ENCODE measurements at places on chromosomes 13 and 19.

DNA sequence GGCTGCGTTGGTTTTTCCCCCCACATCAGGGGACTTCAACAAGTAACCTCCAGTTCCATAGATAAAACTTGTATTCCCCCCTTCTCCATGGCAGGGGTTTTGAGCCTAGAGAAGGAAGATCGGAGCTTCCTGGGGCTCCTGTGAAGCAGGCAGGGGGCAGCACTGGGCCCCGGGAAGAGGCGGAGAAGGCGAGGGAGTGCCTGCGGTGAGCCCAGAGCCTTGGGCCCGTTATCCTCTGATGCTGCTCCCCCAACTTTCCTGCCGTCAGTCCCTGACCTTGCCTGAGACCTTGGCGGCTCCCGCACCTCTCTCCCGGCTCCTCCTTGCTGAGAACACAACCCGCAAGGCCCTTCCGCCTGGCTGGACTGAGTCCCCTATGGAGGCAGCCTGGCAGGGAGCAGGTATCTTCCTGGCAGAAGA is 2.5 kb downstream of the LIPE start:
- DNase-seq: no peak

DNA sequence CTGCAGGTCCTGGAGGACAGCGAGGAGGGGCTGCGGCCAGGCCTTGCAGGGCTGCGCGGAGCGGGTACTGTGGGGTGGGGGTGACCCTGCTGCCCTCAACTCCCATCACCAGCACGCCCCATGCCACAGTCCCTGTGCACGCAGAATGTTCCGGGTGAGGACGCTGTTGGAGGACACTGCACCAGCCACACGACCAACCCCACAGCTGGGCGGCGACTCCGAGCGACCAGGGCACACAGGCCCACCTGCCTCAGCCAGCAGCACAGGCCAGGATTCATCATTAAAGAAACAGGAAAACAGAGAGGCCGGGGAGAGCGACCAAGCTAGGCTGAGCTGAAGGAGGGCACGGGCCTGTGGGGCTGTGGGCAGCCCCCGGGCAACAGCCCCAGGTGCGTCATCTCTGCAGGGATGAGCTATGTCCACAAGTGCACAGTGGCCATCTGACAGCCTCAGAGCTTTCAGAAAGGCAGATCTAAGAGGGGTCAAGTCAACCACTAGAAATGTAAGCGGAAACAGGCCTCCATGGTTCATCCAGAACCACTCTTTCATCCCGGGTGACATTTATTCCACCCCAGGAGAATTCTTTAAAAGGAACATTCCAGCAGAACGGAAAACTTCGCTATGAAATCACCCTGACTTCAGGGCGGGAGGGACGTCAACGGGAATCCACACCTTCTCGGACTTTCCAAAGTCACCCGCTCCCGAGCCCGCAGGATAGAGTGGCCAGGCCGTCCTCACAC is 1.5 kb downstream of the GAS6 start:
- no peak for DNase-seq

- no peak for DNase-seq
Observed at GRCh38 chr13:72383646-72384045, 343.8 kb downstream of the MZT1 start.

GRCh38 chr13:112969692-112970338 is 801 bp downstream of the MCF2L start:
- no peak for DNase-seq

- no peak for DNase-seq
Observed at GRCh38 chr19:13729859-13730258, 34.5 kb upstream of the MRI1 start.

GRCh38 chr13:100789481-100789880 is 114.9 kb upstream of the TMTC4 start:
- DNase-seq: no peak

DNA sequence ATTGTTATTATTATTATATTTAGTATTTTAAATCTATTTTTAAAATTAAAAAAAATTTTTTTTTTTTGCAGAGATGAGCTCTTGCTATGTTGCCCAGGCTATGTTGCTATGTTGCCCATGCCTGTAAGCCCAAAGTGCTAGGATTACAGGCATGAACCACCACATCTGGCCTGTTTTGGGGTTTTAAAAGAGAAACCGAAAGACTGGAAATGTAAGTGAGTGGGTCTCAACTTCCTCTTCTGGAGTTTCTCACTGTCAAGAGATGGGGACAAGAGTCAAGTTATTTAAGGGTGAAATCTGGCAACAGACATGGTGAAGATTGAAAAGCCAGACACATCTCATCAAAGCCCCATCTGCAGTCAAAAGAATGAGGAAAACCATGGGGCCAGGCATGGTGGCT is 4.2 kb upstream of the OR7G3 start:
- DNase-seq: no peak

DNA sequence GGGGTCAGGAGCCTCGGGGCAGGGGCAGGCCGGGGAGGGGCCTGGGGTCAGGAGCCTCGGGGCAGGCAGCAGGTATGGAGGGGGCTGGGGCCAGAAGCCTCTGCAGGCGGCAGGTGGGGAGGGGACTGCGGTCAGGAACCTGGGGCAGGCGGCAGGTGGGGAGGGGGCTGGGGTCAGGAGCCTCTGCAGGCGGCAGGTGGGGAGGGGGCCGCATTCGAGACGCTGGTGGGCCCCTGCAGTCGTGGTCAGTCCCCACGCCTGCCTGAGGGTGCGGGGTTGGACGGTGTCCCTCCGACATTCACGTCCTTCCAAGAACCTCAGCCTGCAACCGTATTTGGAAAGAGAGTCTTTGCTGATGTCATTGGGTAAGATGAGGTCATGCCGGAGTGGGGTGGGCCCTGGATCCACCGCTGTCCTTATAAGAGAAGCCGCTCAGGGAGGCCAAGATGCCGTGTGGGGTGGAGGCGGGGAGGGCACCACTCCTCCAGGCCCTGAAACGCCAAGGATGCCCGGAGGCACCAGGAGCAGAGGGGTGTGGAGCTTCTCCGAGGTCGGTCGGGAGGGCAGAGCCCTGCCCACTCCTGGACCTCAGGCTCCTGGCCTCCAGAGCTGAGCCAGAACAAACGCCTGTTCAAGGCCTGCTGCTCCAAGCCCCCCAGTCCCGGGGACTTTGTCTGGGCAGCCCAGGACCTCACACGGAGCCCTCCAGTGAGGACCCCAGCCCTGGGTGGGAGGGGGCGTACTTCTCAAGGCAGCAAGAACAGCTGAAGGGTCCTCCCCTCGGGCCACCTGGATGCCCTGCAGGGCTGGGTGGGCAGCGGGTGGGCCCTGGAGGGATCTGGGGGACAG is 30.1 kb downstream of the PIP5K1C start:
- no peak for DNase-seq

DNA sequence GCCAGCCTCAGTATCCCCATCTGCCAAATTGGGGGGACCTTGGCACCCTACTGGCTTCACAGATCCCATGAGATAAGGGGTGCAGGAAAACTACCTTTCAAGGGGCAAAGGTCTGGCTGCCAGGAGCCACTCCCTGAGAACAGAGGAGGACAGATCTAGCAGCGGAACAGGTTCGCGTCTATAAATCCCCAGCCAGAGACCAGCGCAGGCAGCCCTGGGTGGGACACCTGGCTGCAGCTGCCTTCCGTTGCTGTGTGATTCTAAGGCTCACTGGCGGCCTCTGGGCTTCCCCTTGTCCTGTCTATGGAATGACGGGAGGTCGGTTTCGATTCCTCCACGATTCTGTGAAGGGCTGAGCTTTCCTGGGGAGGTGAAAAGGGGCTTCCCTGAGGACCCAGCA is 7.3 kb downstream of the RELB start:
- no peak for DNase-seq
